ENCODE measurements at places on chromosomes 4 and X.

- no peak for DNase-seq
These were observed 198.6 kb upstream of the AGA start for GRCh38 chr4:177640864-177641263.

GRCh38 chrX:53089224-53089842 is 4.6 kb upstream of the KANTR start:
- DNase-seq = peak; percentile 35

DNA sequence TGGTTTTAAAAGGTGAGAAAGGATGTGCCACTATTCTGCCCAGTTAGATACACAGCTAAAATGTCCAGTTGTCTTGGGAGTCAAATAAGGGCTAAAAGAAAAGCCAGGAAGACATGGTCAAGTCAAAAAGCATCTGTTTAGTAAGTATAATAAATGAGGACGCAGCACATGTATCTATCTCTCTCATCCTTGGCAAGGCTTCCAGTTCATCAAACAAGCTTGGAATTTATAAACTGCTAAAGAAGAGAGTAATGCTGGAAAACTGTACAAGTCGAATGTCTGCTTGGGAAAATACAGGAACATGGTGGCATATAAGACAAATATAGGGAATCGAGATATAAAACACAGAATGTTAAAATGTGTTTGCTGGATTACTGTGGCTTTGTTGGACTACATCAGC is 106.7 kb downstream of the GPC3 start:
- no peak for DNase-seq

DNA sequence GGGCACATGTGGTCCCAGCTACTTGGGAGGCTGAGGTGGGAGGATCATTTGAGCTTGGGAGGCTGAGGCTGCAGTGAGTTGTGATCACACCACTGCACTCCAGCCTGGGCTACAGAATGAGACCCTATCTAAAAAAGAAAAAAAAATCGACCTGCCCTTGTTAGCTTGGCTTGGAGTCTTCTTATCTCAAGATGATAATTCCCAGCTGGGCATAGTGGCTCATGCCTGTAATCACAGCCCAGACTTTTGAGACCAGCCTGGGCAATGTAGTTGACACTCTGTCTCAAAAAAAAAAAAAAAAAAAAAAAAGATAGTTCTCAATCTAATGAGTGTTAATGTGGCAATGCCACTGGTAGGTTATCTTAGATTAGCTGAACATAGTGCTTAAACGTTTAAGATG is 41.0 kb downstream of the QRFPR start:
- no peak for DNase-seq

DNA sequence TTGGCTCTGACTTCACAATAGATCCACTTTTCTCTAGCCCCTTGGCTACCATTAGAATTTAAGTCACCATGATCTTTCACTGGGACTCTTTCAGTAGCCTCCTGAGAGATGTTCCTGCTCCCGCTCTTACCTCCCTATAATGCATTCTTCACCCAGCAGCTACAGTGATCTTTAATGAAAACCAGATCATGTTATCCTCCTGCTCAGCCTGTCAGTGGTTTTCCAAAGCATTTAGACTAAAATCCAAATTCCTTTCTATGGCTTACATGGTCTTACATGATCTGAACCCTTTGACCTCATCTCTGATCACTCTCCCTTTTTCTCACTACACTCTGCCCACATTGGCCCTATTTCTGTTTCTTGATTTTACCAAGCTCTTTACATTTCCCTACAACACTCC is 18.3 kb upstream of the RPS6KA3 start:
- DNase-seq = no peak

GRCh38 chrX:132837967-132838366 is 120.5 kb downstream of the HS6ST2 start:
- no peak for DNase-seq
